Mesangial cell (primary cell): ENCODE measurements at places on chromosomes 6 and 20. TPM values are rescaled to one million over a fixed set of nuclear protein-coding genes. Genes with fewer than 3 reads are reported as not detected.

The MAN1A1 gene
- 11.6 and 17.0 TPM in 2 replicates for total RNA-seq

The KCNK16 gene
- not detected in 2 replicates for total RNA-seq

The AKAP12 gene
- total RNA-seq, result 137 and 152 TPM in 2 replicates

The ZNF341 gene
- total RNA-seq, result 2.0 and 2.2 TPM in 2 replicates

The ADGB gene
- not detected in 2 replicates for total RNA-seq

The ZNF318 gene
- 7.7 TPM in 2 replicates for total RNA-seq

The GMNN gene
- total RNA-seq, result 7.1 and 50.2 TPM in 2 replicates

The ZDHHC14 gene
- 5.1 and 6.6 TPM in 2 replicates for total RNA-seq
